ENCODE measurements at places on chromosomes 16 and 17.

GRCh38 chr17:7367918-7368598, 12.8 kb upstream of the TNK1 start:
- no peak for DNase-seq

GRCh38 chr16:29699324-29700219, 20.6 kb downstream of the QPRT start:
- DNase-seq, result peak; percentile 35

DNA sequence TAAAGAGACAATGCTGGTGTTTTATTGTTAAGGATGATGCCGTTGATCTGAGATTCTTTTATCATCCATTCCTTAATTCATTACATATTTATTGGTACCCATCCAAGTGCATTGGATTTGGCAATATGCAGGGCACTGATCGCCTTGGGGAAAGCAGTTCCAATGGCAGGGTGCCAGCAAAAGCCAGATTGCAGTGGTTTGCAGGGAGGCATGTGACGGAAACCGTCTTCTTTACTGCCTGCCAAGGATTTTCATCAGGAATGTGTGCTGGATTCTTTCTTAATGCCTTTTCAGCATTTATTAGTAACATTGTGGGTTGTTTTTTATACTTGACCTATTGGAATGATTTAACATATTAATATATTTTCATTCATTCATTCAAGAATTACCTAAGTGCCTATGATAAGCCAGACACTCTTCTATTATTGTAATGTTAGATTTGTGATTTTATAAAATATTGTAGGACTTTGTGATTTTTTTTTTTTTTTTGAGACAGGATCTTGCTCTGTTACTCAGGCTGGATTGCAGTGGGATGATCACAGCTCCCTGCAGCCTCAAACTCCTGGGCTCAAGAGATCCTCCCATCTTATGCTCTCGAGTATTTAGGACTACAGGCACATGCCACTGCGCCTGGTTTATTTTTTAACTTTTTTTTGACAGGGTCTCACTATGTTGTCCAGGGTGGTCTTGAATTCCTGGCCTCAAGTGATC, 93.4 kb upstream of the TNRC6A start:
- peak; percentile 11 for DNase-seq

- no peak for DNase-seq
These were observed 26.7 kb downstream of the TRIM25 start for GRCh38 chr17:56887105-56887504.

GRCh38 chr17:31580706-31581490, 189.4 kb downstream of the RAB11FIP4 start:
- peak; percentile 63 for DNase-seq

GRCh38 chr17:37494401-37494831, 4.7 kb downstream of the DUSP14 start:
- DNase-seq, result no peak

DNA sequence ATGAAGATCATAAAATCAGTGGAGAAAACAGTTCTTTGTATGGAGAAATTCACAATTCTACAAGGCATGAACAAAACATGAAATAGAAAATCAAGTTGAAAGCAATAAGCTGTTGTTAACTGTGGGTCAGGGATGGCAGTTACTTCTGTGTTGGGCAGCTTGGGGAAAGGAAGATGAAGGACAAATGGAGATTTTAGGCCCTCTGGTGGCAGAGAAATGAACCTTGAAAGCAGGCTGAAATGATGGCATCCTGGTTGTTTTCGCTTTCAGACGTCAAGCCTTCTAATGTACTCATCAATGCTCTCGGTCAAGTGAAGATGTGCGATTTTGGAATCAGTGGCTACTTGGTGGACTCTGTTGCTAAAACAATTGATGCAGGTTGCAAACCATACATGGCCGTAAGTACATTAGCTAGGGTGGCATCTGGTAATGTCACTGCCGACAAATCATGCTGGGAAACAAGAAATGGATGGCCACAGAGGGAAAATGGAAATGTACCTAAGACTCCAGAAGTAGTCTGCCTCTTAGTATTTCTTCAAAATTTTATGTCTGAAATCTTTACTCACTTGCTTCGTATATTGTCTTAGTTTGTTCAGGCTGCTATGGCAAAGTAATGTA, 108.9 kb downstream of the MAP2K6 start:
- DNase-seq, result peak; percentile 71

DNA sequence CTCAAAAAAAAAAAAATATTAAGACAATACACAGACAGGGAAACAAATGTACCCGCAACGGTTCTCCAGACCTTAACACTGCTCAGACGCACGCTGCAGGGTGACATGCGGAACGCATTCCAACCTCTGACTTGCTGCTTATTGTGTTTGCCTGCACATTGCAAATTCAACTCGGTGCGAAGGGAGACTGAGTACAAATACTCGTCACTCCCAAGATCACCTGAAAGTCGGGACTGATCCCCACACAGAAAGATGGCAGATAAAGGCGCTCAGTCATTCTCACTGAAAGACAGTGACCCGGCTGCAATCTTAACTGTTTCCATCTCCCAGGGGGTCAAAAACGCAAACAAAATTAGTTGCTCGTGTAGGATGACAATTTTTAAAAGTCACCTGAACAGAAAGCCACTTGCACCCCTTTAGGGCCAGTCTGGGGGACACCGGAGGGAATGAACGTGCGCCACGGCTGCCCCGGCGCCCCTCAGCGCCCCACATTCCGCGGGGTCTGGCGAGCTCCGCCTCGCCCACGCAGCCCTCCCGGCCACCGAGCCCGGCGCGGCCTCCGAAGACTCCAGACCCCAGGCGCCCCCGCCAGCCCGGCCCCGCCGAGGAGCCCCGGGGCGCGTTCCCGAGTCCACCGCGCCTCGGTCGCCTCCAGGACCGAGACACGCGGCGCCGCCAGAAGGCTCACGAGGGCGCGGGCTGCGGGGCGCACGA, 589 bp downstream of the CLCN7 start:
- peak; percentile 27 for DNase-seq

- DNase-seq, result no peak
These were observed 17.4 kb upstream of the MPRIP start for GRCh38 chr17:17024778-17025300.

DNA sequence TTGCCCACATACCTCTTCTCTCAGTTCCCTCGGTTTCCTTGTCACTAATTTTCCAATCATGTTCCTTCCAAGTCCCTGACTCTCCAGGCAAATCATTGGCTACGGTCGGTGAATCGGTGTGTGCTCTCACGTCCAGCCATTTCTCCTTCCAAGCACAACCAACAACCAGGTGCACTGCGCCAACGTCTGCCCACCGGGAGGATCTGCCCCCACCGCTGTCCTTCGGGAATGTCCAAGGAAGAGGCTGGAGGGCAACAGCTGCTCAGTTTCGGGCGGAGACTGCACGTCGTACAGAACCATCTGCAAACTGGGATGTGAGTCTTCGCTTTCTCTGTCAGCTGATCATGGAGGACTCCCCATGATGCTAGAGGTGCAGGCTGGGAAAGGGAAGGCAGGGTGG, 8.4 kb upstream of the NXN start:
- DNase-seq, result no peak

GRCh38 chr17:66508896-66509844, 206.8 kb downstream of the PRKCA start:
- no peak for DNase-seq

GRCh38 chr17:72603420-72604242, 482.8 kb downstream of the SOX9 start:
- no peak for DNase-seq

DNA sequence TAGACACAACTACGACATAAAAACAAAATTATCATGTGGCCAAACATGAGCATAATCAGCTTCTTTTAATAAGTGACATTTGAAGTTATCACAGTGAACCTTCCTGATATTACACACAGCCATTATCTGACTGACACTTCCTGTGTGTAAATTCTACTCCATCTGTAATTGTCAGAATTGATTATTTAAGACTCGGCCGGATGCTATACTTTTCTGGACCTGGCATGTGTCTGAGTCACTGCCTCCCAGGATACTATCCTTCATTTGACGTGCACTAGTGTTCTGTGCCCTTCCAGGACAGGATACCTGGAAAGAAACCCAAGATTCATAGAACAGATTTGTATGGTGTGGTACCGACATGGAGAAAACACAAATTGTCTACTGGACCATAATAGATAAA, 242.0 kb downstream of the HS3ST3A1 start:
- DNase-seq, result no peak

- no peak for DNase-seq
These were observed 4.2 kb upstream of the SLC16A3 start for GRCh38 chr17:82224666-82225065.

- no peak for DNase-seq
These were observed 331.2 kb upstream of the MAF start for GRCh38 chr16:79931721-79932120.

DNA sequence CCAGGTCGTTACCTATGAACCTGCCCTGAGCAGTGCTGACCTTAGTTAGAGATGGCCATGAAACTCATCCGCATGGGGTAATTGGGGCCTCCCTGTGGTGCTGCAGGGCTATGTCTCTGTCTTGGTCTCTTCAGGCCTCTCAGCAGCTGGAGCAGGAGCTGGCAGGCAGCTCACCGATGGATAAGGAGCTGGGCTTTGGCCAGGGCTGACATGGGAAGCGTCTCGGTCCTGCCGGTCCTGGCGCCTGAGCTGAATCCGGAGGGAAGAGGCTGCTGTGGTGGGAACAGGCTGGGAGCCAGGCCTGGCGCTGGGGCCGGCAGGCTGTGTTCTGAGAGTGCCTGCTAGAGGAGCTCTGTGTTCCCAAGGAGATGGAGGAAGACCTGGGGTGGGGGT, 10.1 kb downstream of the IL32 start:
- DNase-seq, result no peak

DNA sequence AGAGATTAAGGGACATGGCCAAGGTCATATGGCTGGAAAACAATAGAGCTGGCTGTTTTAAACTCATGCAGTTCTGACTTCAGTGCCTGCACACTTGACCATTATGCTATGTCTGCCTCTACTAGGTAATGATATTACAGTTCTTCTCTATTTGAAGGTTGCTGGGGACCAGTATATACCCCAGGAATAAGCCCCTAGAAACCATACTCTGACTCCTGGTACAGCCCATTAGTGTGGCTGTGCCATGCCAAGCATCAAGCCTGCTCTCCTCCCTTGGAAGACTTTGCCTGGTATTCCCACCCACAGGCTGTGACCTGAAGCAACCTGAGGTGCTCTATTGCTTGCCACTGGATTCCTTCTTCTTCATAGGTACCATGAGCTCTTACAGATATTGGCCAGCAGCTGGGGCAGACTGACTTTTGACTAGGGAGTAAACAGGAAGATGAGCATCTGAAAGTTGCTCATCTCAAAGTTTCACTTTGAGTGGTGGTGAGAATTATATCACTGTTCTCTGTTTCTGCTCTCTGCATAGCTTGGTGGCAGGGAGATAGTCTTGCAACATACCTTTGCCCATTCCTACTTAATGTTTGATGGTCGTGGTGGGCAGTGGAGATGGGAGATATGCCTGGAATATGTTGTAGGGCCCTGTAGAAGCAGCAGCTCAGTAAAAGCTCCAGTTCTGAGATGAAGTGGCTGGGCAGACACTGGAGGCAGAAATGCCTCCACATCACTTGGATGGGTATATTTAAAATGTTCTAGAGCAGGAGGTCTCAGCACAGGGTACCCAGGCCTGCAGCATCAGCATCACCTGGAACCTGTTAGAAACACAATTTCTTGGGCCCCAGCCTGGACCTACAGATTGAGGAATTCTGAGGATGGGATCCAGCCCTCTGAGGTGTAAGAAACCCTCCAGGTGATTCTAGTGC, 274.7 kb downstream of the HS3ST4 start:
- DNase-seq, result no peak

- DNase-seq, result no peak
These were observed 131.9 kb downstream of the MAF start for GRCh38 chr16:79468631-79469030.

DNA sequence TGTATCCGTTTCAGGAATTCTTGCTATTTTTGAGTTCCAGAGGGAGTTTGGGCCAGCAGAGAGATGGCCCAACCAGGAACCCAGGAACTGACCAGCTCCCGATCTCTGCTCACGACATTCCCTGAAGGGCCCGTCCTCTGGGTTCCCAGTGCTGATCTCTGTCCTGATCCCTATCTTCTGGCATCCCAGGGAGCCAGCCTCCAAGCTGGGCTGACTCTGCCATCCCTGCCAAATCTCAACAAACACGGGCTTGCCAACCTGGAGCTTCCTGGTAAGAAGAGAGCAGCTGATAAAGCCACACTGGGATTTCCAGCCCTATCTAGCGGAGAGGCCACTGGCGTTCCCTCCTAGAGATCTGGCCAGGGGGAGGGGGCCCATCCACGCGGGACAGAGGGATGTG, 16.2 kb downstream of the GPRC5B start:
- DNase-seq, result no peak

- no peak for DNase-seq
These were observed 141.4 kb downstream of the PMP22 start for GRCh38 chr17:15123593-15124263.

- DNase-seq, result no peak
These were observed 16.9 kb upstream of the MAP3K14 start for GRCh38 chr17:45333702-45334092.

DNA sequence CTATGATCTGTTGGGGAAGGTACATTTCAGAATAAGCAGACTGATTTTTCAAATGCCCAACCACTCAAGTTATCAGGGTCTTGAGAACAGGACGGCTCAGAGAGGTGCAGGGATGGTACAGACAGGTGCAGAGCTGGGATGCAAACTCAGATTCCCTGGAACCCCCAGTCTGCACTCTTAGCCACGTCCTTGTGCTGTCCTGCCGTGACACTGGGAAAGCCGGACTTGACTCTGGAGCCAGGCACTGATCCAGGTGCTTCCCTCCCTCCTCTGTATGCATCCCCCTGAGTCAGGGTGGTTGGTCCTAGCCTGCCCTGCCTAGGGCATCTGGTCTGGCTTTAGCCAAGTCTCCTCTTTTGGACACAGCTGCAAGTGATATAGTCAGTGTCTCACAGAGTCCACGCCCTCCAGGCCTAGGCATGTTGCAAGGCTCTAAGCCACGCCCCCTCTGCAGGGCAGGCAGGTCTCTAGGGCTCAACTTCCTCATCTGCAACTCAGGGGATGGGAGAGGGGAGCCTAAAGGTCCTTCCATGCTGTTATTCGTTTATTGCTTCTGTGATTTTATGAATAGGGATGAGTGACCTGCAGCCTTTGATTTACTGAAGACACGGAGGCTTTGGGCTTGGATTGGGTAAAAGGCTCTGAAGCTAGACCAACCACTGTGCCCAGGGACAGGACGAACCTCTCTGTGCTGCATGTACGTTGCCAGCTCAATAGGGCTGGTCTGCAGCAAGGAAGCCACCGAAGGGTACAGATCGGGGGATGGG, 97.3 kb downstream of the SDK2 start:
- peak; percentile 96 for DNase-seq
